ENCODE measurements at places on chromosomes 13 and 19. TPM values are rescaled to one million over a fixed set of nuclear protein-coding genes. Genes with fewer than 3 reads are reported as not detected.
A peak's percentile ranks its signal among the peaks of the same experiment; 100 is the strongest.

SIAH3 gene
- polyA plus RNA-seq, result 0.15 TPM

TUBA3C gene
- polyA plus RNA-seq, result not detected

- DNase-seq, result no peak
Measured at GRCh38 chr13:31248965-31249539, 49.3 kb downstream of the B3GLCT start.

DNA sequence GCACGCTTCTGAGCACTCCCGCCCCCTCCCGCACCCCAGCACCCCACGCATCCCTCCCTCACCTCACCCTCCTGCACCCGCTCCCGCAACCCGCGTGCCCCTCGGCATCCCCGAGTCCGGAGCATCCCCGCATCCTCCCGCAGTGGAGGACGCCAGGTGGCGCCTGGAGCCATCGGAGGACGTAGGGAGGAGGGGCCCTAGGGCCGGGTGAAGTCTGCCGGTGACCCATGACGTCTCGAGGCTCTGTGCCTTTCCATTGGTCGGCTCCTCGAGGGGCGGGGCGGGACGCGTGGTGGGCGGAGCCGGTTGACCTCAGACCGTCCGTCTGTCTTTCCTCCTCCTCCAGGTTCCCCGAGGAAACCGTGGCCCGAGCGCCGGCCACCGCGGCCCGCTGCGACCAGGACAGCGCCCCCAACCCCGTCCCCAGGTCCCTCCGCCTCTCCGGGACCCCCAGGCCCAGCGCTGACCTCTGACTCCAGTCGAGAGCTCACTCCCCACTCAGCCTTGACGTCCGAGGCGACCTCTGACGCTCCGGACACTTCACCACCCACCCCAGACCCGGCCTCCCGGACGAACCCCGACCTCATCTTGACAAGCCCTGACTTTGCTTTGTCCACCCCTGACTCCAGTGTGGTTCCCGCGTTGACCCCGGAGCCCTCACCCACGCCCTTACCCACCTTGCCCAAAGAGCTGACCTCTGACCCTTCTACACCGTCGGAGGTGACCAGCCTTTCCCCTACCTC lies 19.9 kb downstream of the SBK2 start:
- DNase-seq, result peak; percentile 90
